Osteoblast (primary cell): ENCODE measurements at places on chromosomes 16 and 17. TPM values are rescaled to one million over a fixed set of nuclear protein-coding genes. Genes with fewer than 3 reads are reported as not detected.
A peak's percentile ranks its signal among the peaks of the same experiment; 100 is the strongest.

Gene TSPAN10
- total RNA-seq = 2.9 and 11.5 TPM in 2 replicates

Gene ATP2C2
- not detected in 2 replicates for total RNA-seq

Gene ZFHX3
- 14.1 and 14.5 TPM in 2 replicates for total RNA-seq

Gene DUSP14
- 79.3 and 97.7 TPM in 2 replicates for total RNA-seq

Gene ALOX12B
- total RNA-seq = not detected in 2 replicates

- DNase-seq = peak; percentile 78
These were observed 397 bp downstream of the CDC42EP4 start for GRCh38 chr17:73311428-73311780.

- no peak for DNase-seq
These were observed 199.9 kb upstream of the COX10 start for GRCh38 chr17:13869331-13869940.

DNA sequence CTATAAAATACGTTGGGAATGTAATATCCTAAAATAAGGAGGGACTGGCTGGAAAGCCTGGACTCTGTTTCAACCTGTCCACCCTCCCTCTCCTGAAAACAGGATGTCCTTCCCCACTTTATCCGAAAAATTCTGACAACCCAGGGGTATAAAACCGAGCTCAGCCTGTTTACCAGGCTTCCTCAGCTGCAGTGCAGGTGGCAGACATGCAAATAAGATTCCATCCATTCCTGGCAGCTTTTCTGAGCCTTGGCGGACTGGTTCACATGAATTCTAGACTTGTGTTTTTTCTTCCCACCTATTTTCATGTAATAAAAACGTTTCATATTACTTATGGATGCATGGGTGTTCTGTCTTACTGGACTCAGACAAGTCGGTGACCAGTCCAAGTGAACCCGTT lies 479.3 kb downstream of the KCNJ18 start:
- no peak for DNase-seq

- no peak for DNase-seq
These were observed 31.5 kb downstream of the SALL1 start for GRCh38 chr16:51119556-51119955.
